ENCODE measurements at places on chromosomes 2 and 18.

DNA sequence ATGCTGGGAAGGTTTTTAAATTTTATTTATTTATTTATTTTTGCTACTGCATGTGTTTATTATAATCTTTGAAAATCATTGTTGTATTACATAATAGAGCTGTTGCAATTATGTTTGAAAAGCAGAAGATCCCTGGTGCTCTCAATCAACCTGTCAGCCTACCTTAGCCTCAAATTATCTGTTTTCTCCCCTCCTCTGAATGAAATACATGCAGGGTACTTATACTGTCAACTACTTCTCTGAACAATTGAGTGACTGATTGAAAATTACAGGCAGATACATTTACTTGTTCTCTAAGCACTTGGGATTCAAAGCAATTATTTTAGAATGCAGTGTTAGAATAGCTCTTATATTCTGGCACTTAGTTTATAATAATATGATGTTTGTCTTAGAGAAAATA lies 8.1 kb downstream of the KYNU start:
- DNase-seq = no peak

DNA sequence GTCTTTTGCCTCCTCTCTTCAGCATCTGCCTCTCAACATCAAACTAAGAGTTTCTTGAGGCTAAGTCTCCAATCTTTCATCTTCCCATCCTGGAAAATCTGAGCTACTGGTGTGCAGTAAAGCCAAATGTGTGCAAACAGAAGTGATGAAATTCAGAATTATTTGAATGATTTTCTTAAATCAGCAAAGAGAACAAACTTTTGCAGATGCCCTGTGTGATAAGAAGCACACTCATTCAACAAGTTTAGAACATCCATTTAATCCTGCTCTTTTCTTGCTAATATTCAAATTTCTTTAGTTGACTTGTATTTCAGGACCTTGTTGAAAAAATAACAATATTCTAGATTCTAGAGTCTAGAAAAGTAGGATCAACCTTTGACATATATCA lies 1374.9 kb upstream of the CELF4 start:
- DNase-seq = no peak

- DNase-seq = no peak
These were observed 139.3 kb upstream of the FBXO11 start for GRCh38 chr2:48045613-48046012.

GRCh38 chr2:207782238-207783030 lies 12.7 kb upstream of the FZD5 start:
- no peak for DNase-seq

DNA sequence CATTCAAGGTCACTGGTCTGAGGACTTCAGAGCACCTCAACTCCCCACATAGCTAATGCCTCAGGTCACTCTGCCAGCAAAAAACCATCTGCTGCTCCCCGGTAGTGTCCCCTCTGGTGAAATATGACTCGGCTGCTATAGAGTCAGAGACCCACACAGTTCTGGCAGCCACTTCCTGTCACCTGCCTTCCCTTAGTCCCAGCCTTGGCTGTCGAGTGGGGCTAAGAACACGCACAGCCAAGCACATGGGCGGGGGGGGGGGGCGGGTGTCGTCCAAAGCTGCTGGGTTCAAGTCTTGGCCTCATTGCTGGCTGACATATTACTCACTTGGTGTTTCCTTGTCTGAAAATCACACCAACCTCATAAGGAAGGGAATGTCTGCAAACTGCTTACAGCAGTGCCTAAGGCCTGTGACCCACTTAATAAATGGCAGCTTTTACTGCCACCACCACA lies 37.5 kb downstream of the POLR1A start:
- peak; percentile 30 for DNase-seq

DNA sequence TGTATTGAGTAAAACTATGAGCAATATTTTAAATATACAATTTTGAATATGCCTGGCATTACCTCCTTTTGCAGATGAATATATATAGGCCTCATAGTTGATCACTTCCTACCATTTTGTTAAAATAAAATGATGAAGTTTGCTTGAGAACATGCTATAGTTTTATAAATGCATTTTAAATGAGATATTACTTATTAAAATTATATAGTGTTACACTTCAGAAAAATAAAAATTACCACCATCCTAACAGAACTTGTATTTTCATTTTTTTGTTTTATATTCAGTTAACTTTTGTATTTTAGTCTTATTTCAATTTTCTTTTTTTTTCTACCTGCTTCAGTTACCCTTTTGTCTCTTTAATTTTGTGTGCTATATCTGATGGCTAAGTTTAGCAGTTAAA lies 426.9 kb downstream of the PARD3B start:
- no peak for DNase-seq

- peak; percentile 23 for DNase-seq
These were observed 78.5 kb downstream of the UGGT1 start for GRCh38 chr2:128169497-128169896.

DNA sequence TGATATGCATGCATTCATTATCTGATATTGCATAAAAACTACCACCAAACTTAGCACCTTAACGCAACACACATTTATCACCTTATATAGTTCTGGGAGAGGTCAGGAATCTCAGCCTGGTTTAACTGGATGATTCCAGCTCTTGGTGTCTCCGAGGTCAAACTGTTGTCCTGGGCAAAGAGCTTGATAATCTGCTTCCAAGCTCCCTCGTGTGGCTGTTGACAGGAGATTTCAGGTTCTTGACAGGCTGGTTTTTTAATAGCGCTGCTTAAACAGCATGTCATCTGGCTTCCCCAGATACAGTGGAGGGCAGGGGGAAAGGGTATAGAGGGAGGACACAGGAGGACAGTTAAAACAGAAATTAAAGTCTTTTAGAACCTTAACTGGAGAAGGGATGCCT lies 785.0 kb downstream of the CNTNAP5 start:
- DNase-seq = no peak

DNA sequence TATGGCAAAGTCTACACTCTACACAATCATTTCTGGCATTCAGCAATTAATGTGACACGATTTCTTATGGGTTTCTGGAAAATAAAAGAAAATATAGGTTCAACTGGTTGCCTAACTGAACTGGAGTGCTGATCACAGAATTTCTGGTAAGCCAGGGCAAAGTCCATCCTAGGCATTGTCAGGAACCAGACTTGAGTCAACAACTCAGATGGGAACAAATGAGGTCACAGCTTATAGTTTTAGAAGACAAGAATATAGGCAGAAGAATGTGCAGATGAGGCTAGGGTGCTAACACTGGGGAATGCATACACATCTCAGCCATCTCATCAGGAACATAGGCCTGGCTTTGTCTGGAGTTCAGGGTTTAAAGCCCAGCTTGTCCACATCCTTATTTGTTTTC lies 317.2 kb upstream of the ID2 start:
- no peak for DNase-seq

- peak; percentile 56 for DNase-seq
These were observed 2.5 kb downstream of the HPCAL1 start for GRCh38 chr2:10305254-10305635.

- DNase-seq = no peak
These were observed 122.4 kb downstream of the NDUFA10 start for GRCh38 chr2:239902749-239903201.

DNA sequence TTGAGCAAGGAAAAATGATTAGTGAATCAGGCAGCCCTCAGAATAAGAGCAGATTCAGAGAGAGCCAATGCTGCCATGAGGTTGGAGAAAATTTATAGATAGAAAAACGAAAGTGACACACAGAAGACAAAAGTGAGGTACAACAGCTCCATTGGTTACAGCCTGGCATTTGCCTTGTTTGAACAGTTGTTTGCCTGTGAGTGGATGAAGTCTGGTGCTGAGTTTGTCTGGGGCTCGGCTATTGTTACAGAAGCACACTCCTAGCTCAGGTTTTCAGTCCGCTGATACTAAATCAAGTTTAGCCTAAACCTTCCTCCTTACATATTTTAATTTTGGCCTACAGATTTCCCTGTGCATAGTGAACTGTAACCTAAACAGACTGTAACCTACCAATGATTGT lies 387.8 kb upstream of the RAB12 start:
- no peak for DNase-seq

DNA sequence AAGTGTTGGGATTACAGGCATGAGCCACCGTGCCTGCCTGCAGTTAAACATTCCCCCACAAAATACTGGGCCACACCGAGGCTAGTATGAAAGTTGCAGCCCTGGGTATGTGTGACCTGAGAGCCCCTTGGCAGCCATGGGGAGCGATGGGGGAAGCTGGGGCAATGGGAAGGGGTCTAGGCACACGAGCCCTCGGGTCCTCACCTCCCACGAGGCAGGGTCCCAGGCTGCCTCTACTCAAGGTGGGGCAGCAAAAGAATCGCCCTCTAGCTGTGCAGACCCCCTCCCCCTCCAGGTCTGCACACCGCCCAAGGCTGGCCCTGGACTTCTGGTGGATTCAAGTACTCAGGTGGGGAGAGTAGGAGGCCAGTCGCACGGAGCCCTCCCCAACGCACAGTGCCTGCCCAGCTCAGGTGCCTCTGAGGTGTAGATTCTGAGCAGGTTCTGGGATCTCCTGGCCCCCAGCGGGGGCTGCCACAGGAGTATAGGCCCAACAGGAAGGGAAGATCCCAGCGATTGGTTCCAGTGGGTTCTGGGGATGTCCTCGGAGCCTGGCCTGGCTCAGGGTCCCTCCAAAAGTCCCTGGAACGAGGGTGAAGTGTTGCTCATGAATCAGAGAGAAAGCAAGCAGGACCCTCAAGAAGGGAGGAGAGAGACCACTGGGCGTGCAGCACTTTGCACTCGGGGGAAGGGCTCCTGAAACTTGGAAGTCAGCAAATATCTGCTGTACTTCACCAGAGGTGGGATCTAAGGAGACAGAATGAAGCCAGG lies 2.6 kb downstream of the GPR35 start:
- DNase-seq = no peak

- DNase-seq = no peak
These were observed 401.3 kb downstream of the KCNJ3 start for GRCh38 chr2:155099784-155100183.

DNA sequence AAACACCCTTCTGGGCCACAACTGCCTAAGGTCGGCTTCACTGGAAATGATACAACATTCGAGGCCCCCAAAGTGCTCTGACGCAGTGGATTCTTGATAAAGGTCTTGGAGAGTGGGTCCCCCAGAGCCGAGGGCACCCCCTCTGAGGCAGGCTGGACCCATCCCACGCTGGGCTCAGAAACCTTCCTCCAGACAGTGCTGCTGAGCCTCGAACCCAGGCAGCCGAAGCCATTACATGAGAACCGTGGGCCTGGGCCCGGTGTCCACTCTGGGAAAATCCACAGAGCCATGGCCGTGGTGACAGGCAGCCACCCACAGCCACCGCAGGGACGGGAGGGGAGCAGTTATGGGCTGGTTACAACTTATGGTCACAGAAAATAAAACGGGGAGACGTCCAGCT lies 81.4 kb upstream of the ID2 start:
- no peak for DNase-seq

DNA sequence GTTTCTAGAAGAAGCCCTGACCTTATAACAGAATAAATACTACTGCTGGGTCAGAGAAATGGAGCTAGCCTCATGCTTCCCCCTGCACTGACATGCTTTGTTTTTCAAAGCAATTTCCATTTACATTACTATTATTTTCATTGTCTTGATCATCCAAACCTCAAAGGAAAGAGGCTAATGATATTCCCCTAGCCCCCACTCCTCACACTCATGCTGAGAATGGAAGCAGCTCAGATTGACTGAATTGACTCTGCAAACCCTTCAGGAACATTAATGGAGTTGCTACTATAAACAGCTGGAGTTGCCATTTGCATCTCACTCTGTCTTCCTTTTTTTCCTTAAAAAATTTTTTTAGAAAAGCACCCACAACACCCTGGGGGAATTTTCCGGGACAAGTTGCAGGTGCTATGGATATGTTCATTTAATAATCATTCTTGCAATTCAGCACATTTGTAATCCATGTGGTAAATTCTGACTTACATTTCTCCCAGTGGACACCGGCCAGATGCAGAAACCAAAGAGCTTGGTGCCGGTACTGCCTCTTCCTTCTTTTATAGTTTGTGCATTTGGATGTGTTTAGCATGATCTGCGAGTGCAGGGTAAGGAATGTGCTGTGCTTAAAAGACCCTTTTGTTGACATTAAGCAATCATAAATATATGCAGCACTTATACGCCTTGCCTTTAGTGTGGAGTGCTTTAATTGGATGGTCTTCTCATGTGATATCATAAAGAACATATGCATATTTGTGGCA lies 103.3 kb upstream of the OSR1 start:
- no peak for DNase-seq

DNA sequence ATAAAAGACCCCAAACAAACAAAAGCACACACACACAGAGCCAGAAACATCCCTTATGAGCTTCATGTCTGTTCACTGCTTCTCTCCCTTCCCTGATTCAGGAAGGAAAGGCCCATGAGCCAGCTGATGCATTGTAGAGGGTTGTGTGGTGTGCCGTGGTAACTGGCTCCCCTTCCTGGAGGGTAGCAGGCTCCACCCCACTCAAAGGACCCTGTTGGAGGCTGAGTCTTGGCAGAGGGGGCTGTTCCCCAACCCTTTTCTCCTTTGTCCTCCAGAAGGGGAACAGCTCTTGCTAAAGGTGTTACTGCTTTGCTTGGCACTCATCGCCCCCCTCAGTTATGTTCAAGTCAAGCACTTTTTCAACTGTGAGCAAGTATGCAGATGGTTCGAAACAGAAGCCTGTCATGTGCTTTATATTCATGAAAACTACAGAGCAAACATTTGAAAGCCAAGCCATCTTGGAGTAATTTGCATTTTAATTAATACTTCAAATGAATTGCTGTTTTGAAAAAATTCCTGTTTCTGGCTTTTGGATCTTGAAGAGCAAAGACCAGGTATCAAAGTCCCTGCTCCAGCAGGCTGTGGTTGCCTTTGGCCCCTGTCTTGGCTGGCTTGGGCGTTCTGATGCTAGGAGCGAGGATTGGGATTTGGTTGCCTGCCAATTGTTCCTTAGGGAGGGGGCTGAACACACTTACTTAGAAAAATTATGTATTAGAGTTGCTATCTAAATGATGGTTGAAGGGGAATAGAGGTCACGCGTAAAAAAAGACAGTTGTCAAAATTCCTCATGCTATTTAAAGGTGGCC lies 267.8 kb downstream of the TSN start:
- no peak for DNase-seq

GRCh38 chr2:177207101-177207500 lies 5.5 kb upstream of the HNRNPA3 start:
- no peak for DNase-seq

DNA sequence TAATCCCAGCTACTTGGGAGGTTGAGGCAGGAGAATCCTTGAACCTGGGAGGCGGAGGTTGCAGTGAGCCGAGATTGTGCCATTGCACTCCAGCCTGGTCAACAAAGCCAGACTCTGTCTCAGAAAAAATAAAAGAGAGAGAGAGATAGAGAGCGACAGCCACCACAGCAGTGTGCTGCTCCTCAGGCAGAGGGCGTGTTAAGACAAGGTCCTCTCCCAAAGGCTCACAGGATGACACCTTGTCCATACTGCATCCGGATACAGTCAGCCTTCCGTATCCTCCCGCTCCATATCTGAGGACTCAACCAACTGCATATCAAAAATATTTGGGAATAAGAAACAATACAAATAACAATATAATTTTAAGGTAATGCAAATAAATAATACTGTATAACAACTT lies 20.1 kb downstream of the ARL4C start:
- no peak for DNase-seq

- no peak for DNase-seq
These were observed 9.0 kb downstream of the LRRTM4 start for GRCh38 chr2:77513191-77513590.
